ENCODE measurements at places on chromosomes 16 and 17.

GRCh38 chr17:82723169-82723807 is 6.8 kb downstream of the FN3KRP start:
- DNase-seq = no peak

DNA sequence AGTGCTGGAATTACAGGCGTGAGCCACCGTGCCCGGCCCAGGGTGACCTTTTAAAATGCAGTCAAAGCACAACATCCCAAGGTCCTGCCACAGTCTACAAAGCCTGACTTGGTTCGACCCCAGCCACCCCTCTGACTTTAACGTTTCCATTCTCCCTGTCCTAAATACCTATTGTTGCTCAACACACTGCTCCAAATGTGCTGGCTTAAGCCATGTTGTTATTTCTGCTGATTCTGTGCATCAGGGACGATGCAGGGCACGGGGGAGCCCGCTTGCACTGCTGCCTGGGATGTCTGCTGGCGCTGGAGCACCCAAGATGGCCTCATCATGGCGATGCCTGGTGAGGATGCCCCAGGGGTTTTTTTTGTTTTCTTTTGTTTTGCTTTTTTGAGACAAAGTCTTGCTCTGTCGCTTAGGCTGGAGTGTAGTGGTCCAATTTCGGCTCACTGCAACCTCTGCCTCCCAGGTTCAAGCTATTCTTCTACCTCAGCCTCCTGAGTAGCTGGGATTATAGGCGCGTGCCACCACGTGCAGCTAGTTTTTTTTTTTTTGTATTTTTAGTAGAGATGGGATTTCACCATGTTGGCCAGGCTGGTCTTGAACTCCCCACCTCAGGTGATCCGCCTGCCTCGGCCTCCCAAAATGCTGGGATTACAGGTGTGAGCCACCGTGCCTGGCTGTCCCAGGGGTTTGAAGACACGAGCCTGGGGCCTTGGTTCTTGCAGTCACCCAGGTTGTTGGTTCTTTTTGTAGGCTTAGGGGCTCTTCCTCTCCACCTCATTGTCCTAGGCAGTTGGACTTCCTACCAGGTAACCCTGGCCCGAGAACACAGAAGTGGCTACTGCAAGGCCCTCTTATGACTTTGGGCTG is 22.9 kb downstream of the TMC7 start:
- DNase-seq = no peak

DNA sequence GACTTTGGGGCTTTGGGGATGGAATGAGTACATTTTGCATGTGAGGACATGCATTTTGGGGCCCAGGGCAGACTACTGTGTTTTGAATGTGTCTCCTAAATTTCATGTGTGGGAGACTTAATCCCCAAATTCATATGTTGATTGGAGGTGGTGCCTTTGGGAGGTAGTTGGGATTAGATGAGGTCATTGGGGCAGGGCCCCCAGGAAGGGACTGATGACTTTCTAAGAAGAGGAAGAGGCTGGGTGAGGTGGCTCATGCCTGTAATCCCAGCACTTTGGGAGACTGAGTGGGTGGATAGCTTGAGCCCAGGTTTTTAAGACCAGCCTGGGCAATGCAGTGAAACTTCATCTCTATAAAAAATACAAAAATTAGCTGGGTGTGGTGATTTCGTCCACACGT is 42.8 kb upstream of the RAI1 start:
- DNase-seq = no peak

- no peak for DNase-seq
Observed at GRCh38 chr17:52686140-52686539, 527.6 kb upstream of the CA10 start.

DNA sequence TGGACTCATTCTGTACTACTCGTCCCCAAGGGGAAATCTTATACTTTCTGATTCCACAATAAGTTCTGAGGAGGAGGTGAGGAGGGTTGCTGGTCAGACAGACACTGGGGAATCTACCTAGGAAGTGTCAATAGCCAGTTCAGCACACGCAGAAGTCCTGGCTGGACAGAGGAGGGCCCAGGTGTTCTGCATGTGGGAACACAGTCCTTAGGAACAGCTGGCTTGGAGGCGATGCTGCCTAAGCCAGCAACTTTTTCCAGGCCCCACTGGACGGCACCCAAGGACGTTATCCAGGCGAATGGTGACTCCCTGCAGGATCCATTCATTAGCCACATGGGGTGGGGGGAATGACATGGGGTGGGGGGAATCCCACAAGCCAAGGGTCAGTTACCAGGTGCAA is 29.9 kb upstream of the WFIKKN2 start:
- no peak for DNase-seq
